ENCODE measurements at places on chromosomes 2 and 18.

DNA sequence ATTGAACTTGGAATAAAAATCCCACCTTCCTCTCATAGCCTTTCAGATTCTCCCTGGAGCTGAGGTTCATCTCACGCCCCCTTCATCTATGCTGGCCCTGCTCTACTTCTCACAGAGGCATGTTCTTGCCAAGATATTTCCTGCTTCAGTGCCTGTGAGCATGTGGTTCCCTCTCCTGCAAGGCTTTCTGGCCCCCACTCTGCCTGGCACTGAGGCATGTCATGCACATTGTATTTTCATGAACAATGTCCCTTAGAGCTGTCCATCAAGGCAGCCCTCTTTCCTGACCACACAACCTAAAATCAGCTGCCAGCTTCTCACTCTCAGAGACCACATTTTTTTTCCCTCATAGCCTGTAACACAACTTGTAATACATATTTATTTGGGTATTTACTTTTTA, 18.0 kb upstream of the HK2 start:
- no peak for DNase-seq

DNA sequence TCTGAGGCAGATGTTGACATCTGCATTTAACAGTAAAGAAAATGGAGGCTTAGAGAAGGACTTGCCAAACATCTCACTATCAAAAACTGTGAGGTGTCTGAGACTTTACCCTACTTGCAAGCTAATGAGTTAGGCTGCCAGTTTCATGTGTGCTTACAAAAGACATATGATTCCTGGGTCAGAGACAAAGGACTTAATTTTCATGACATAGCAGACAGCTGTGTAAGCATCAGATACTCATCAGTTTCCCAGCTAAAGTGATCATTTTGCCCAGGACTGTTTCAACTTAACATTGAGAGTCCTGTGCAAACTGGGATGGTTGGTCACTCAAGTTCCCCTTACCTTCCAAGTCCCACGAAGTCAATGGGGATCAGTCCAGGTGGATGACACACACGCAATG, 18.9 kb upstream of the DAPL1 start:
- DNase-seq, result no peak

DNA sequence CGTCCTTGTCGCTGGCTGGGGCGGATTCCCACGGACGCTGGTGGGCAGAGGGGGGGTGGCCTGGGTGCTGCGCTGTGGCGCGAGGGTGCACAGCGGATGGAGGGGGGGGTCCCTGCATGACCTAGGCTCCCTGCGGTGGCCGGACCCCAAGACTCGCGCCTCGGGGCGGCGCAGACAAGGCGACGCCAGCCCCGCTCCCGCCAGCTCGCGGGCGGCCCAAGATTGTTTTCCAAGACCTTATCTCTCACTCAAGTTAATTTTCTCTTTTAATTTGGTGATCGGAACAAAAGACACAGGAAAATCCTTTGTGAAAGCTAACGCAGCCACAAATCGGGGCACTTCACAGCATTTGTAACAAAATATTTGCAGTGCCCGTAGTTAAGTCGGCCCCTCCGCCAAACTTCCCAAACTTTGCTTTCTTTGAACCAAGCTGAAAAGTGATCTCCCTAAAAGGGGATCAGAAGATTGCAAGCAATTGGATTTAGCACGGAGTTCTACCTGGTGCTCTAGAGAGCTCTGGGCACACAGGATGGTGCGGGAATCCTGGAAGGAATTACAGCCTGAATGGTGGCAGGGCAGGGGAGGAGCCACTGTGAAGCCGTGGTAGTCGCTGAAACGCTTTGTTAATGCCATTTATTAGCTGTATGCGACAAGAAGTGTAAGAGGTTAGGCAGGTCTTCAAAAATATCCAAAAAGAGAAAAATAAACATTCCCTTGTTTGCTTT, 4.8 kb upstream of the ID2 start:
- no peak for DNase-seq

- no peak for DNase-seq
Measured at GRCh38 chr2:6644261-6644660, 221.4 kb downstream of the CMPK2 start.

GRCh38 chr2:241833101-241833663, 24.2 kb downstream of the NEU4 start:
- DNase-seq, result no peak

GRCh38 chr18:6313415-6313814, 101.3 kb downstream of the L3MBTL4 start:
- DNase-seq, result no peak

- no peak for DNase-seq
Measured at GRCh38 chr2:17719562-17720371, 33.8 kb downstream of the SMC6 start.

DNA sequence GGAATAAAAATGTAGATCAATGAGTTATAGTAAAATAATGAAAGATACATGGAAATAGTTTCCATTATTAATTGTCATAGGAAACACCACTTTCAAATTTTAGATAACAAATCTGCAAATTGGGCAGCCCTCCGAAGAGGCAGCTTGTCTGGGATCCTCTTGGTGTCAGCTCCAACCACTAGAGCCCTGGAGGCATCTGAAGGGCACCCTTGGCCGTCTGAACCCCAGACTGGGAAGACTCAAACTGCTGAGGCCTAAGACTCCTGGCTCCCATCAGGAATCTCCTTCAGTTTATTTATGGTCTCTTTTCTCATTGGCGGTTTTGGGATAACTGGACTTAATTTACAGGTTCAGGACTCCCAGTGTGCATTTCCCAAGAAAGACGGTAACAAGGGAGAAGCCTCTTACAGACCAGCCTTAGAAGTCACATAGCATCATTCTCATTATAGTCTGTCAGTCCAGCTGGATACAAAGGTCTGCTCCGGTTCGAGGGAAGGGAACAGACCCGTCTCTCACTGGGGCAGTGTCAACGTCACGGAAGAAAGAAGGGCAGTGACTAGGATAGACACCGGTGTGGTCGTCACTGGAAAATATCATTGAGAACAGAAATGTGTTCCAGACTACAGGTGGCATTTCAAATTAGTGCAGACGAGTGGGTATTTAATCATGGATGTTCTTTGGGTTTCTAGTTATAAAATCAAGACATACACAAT, 390.7 kb upstream of the NETO1 start:
- no peak for DNase-seq

DNA sequence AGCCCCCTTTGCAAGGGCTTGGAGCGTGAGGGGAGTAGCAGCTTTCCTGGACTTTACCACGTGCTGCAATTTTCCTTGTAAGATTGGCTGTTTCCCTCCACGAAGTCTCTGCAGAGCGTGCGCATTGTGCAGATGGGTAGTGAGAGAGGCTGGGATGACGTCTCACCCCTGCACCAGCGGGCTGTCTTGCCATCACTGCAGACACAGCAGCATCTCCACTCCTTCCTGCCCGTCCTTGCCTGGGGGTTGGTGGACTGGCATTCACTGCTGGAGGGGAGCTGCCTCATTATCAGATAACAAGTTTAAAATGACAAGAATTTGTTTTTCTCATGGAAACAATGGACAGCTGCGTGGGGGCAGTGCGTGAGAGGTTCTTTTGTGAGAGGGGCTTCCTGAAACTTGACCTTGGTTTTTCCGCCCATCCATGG, 45.3 kb upstream of the HS6ST1 start:
- no peak for DNase-seq

DNA sequence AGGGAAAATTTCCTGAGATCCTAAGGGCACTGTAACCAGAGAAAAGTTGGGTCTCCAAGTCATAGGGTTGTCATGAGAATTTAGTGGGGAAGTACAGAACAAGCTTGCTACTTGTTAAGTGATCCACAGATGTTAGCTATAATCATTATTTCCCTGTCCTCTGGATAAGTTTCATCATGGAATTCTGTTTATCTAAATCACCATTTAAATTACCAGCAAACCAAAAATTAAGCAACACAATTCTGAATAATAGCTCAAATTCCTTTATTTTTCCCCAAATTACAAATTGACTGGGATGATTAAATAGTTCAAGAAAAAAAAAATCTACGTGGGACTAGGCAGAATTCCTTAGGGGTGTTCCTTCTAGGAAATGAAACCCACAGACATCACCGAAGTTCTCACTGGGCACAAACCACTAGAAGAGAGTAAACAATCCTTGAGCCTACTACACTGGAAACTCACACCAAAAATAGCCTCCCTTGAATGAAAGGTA, 159.5 kb downstream of the COL6A3 start:
- no peak for DNase-seq

DNA sequence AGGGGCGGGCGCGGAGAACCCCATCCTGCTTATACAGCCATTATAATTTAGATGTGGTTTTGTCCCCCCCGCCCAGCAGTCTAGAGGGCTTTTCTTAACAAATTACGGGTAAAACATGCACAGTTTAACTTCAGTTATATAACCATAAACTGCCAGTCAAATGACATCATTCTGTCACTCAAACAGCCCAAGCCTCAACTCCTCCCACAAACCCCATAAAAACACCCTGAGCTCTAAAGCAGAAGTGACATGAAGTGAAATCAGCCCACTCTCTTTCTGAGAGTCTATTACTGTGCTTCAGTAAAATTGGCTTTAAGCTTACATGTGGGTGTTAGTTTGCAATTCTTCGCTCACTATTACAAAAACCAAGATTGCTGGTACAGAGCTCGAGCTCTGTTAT, 705.1 kb upstream of the GCFC2 start:
- DNase-seq, result no peak

- no peak for DNase-seq
Measured at GRCh38 chr2:77054938-77055337, 467.2 kb downstream of the LRRTM4 start.

DNA sequence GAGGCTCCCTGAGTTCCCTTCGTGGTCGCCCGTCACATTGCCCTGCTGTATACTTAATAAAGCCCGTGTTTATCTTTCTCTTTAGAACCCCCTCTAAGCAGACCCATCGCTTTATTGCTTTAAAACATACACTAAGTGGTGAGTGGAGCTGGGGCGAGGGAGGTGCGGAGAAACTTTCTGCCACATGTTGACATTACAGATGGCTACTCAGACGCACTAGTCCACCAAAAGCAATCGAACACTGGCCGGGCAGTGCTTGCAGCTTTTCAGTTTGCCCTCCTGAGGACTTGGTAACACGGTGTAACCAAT, 859 bp upstream of the COLEC12 start:
- DNase-seq, result no peak

- DNase-seq, result no peak
Measured at GRCh38 chr18:78092901-78093300, 843.3 kb downstream of the GALR1 start.

DNA sequence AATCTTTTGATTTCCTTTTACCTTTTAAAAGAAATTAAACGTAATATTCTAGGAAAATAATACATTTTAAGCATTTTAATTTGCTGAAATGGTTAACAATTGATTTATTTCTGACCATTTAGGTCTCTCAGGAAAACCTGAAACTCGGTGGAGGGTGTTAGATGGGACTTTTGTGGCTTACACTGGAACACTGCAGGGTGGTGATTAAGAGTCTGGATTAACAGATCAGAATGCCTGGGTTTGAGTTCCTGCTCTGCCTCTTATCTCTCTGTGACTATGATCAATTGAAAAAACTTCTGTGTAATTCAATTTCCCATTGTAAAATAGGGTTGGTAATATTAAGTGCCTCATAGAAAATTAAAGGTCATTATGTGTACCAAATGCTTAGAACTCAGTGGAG, 168.7 kb downstream of the UBE2E3 start:
- no peak for DNase-seq

GRCh38 chr2:174580951-174581350, 16.7 kb downstream of the WIPF1 start:
- DNase-seq, result no peak

GRCh38 chr18:46677611-46678010, 20.6 kb upstream of the LOXHD1 start:
- DNase-seq, result no peak

GRCh38 chr2:69300650-69301049, 86.4 kb downstream of the GFPT1 start:
- DNase-seq, result no peak

- no peak for DNase-seq
Measured at GRCh38 chr18:34321066-34321465, 96.4 kb upstream of the NOL4 start.

GRCh38 chr2:15973481-15974401, 33.4 kb downstream of the MYCN start:
- no peak for DNase-seq

- no peak for DNase-seq
Measured at GRCh38 chr2:54396107-54396506, 60.0 kb upstream of the SPTBN1 start.

- DNase-seq, result no peak
Measured at GRCh38 chr18:76370201-76370600, 124.8 kb downstream of the ZNF516 start.

DNA sequence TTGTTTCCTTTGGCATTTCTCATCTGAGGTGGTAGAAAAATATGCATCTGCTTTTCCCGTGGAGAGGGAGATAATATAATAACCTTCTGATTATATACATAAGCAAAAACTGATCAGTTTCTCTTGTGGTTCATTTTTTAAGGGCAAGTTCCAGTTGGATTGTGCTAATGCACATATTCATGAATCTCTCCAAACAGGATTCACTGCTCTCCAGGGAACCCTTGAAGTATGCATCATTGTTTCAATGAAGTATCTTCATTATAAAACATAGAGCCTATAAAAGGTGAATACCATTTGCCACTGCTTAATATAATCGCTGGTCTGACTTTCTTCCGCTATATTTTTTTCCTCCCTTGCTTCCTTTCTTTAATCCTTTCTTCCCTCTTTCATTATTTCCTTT, 384.7 kb downstream of the FIGN start:
- DNase-seq, result no peak

DNA sequence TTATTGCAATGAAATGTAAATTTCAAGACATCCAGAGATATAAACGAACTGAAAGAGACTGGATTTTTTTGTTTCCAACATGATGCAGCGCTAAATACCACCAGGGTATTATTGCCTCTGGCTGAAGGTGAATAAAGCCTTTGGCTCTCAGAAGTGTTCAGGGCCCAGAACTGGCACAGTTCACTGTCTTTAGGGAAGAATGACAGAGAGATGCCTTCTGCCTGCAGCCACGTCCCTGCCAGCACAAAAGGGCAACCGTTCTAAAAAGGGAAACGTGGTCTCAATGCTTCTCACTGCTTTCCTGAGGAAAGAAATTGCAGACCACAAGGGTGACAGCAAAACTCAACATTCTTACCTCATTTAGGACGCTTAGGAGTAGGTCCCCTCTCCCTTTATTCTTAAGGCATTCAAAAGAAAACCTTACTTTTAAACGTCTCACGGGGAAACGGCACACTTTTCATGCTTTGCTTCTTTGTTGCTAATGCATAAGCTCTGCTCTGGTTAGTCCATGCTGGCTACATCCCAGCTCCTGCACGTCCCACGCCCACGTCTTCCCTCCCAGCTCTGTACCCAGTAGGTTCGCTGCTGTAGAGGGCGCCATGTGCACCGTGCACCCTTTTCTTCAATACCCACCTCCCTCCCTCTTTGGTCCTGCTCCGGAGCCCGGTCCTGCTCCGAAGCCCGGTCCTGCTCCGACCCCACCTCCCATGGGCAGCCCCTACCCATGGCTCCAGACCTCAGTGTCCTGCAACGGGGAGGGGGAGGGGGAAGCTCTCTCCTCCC, 171.0 kb downstream of the HRH4 start:
- DNase-seq, result no peak

GRCh38 chr2:231461516-231461971, 2.7 kb downstream of the NCL start:
- no peak for DNase-seq
